ENCODE measurements at places on chromosomes 4 and X.

DNA sequence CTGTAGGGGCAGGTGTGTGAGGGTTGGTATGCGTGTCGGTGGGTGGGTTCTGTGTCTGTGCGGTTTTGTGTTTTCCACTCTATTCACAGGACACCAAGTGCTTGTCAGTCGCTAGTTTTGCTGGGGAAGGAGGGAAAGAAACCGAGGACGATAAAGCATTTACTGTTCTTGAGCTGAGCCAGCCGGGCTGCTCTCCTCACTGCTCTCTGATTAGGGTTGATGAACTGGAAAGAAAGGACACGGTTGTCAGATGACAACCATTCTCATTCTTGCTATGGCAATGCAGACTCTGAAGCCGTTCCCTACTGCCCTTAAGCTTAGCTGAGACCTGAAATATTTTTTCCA is 832 bp downstream of the EGFL6 start:
- no peak for DNase-seq

DNA sequence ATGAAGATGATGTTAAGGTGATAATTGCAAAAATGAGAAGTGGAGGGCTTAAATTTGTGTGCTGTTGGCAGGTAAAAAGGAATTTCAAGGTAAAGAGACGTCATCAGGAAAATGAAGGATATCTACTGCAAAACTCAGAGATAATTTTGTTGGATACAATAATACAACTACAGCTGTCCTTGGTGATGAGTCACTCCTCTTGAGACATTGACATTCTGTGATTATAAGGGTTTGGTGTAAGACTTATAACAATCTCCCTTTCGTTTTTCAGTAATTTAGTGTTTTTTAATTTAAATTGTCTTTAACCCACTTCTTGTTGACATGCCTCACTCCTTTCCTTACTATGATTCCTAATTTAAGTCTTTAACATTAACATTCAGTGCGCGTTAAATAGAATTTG is 1074.1 kb upstream of the SLIT2 start:
- DNase-seq: peak; percentile 41

- no peak for DNase-seq
Observed at GRCh38 chrX:46317163-46317562, 228.1 kb downstream of the ZNF674 start.

DNA sequence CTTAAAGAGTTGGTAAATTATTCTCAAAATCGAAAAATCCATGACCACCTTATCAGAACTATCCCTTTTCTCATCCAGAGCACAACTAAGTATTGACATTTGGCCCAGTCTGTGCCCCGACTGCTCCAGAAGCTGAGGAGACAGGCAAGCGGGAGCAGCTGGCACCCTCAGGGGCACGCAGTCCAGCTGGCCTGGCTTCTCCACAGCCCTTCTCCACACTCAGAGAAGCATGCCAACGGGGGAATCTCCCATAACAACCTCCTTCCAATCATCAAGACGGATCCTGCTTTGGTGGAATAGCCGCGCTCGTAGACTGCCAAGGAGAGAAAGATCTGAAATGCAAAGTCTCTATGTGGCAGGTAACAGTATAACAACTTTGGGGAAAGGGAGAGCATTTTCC is 85.4 kb downstream of the AFAP1 start:
- DNase-seq: no peak

- peak; percentile 12 for DNase-seq
Observed at GRCh38 chrX:18354369-18355223, at the start of gene SCML2. SCML2 (minus strand) TSS chrX:18354688; CDS start chrX:18334071, 20,617 bp downstream.

GRCh38 chr4:83585982-83586508 is 50.1 kb downstream of the GPAT3 start:
- DNase-seq: no peak

DNA sequence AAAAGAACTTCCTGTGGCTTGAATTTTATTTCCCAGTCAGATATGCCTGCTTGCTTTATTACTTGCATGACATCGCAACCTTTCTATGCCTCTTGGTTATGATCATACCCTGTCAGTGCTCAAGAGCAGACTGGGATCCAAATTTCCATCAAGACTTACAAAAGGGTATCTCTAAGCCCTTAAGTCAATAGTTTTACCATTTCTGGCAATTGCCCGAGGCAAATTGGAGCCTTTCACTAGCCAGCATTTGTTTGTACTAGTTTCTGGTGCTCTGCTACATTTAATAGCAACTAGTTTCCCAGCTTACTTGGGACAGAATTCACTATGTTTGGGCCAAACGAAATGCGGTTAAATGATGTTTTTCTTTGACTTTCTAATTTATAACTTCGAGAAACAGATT is 73.2 kb upstream of the ITM2A start:
- DNase-seq: no peak

- DNase-seq: peak; percentile 52
Observed at GRCh38 chr4:30866346-30866745, 146.2 kb downstream of the PCDH7 start.

DNA sequence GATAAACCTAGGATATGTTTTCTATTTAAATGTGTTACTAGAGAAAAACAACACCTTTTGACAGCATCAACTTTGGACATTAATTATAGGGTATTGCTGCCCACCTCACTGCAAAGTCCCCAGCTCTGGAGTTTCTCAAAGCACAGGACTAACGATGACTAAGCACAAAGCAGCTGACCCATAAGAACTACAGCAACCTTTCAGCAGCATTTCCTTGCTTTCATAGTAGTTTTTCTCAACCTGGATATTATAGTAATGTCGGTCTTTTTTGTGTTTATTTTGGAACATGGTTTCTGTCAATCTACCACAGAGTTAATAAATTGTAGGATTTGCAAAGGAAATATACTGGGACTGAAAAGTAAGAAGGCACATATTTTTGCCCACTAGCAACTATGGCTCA is 21.5 kb downstream of the HHIP start:
- peak; percentile 54 for DNase-seq

- DNase-seq: no peak
Observed at GRCh38 chrX:107738272-107738671, 37.3 kb downstream of the TSC22D3 start.

- DNase-seq: peak; percentile 72
Observed at GRCh38 chr4:39528061-39528465, 824 bp upstream of the UGDH start.

- DNase-seq: no peak
Observed at GRCh38 chr4:8053688-8054449, 104.7 kb downstream of the ABLIM2 start.

- DNase-seq: peak; percentile 45
Observed at GRCh38 chrX:51608126-51608525, 10.6 kb downstream of the CENPVL3 start.

DNA sequence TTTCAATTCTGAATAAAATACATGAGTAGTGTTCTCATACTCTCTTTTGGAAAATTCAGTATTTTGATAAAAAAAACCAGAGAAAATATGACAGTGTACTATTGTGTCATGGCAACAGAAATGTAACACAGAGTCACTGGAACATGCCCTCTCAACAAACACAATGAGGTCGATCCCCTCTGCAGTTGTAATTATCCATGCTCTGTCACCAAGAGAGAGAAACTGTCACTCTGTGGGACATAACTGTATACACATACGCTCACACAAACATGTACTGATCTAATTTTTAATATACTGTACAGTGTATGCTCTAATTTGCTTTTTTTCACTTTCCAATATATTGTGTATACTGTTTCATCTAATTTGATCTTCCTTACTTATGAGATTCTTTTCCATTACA is 1136.8 kb upstream of the TENM3 start:
- DNase-seq: no peak

DNA sequence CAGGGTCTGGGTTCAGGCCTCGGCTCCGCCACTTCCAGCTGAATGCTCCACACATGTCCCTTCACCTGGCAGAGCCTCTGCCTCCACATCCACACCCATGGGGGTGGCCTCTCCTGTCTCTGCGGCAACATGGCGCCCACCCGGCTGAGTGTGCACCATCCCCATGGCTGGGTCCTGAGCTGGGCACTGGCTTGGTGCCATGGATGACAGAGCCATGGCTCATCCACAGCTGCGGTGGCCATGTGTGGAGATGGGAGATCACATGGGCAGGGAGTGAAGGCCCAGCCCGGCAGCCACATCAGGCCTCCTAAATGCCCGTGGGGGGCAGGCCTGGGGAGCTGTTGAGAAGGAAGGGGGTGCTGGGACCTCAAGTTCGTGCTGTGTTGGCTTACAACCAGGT is 213.7 kb downstream of the AFAP1 start:
- no peak for DNase-seq

DNA sequence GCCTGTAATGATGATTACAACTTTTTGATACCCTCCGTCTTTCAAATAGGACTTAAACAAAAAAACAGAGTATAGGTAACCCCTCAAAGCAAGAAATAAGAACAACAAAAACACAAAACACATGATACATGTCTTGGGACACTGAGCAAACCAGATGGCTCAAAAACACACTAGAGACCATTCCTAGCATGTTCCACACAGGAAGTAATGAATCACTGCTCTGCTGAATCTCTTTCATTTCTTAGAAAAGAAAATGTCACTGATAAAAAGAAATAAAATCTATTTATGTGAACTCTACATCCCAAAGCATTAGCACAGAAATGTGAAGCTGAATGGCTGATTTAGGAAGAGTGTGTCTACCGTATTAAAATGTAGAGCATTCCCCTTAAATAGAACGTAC is 134.5 kb upstream of the IL15 start:
- DNase-seq: peak; percentile 26

DNA sequence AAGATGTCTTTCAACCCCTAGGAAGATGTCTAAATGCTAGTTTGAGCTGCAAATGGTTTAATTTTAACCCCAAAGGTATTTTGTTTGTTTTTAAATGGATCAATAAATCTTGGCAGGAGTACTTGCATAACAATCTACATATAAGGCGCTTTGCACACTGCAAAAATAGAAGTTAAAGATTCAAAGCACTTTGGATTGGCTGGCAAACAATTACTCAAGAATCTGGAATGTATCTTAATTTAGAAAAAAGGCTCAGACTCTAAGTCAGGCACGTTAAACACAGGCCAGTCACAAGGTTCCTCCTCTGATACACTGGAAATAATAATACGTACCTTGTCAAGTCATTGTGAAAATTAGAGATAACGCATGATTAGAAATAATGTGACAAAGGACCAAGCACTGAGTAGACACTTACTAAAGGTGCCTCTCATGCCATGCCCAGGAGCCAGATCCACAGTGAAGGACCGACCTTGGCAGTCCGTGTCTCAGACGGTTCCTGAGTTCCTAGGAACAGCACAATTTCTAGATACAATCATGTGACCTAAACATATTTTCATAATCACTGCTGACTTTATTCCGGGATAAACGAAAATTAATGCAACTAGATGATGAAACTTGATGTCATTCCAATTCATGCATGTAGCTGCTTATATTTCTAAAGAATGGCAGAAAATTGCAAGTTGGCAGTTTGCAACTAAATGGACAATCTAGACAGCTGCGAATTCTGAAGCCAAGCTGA is 49.6 kb downstream of the PROM1 start:
- peak; percentile 63 for DNase-seq

DNA sequence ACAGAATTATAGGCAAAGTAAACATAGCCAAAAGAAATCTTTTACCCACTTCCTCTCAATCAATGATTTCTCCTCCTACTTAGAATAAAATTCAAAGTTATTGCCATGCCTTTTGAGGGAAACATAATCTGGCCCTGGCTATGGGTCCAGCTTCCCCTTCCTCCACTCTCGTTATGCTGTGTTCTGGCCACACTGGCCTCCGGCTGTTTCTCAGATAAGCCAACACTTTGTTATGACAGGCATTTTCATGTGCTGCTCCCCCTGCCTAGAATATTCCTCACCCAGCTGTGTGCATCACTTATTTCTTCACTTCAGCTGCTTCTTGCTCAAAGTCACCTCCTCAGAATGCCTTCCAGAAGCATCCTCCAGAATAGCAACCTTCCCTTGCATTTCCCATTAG is 386.6 kb upstream of the AADAT start:
- no peak for DNase-seq

Data from astrocyte (in vitro differentiated cells and primary cell).